ENCODE measurements at places on chromosomes 3 and 15.

DNA sequence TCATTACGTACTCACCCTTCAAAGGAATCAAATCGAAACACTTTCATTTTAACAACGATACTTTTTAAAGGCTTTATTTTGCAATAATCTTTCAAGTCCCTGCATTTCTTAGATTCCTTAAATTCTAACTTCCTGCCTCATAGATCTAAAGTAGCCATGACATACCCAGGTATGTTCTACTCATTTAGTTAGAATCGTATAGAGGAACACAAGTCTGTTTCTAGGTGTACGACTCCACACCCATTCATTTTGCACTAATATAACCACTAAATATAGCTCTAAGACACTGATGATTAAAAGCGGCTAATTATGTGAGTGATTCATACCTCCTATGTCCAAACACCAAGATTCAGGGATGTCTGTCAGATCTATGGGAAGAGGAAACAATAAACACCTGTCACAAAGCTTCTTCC lies 1.3 kb downstream of the ATP13A3 start:
- no peak for DNase-seq

DNA sequence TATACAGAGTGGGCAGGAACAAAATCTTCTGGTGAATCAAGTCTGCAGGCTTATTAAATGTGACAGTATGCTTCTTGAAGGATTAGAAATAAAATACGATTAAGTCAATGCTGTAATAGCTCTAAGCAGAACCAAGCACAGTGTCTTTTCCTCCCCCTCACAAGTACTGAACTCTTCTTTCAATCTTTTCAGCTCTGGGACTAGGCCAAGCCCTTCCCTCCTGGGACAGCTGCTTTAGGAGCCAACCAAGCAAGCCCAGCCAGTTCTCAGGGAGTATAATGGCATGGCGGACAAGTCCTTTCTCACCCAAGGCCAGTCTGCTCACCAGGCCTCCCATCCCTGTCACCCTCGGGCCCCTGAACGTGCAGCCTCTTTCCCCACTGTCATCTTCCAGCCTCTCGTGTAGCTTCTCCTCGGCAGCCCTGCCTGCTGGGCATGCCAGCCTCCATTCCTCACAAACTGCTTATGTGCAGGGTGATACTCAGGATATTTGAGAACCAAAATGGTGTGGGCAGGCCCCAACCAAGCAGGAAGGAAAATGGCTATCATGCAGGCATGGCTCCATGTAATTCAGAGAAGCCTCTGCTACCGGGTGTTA lies 8.4 kb upstream of the PPP1R2 start:
- no peak for DNase-seq

GRCh38 chr3:45966950-45967640 lies 23.8 kb downstream of the CXCR6 start:
- DNase-seq = no peak

GRCh38 chr3:151268267-151269235 lies 9.8 kb downstream of the P2RY14 start:
- DNase-seq = no peak

- DNase-seq = no peak
These were observed 2.5 kb downstream of the MOBP start for GRCh38 chr3:39469945-39470344.

- DNase-seq = no peak
These were observed 200.6 kb downstream of the XXYLT1 start for GRCh38 chr3:195070336-195070735.

- no peak for DNase-seq
These were observed 170.1 kb upstream of the GBE1 start for GRCh38 chr3:81931265-81932251.

DNA sequence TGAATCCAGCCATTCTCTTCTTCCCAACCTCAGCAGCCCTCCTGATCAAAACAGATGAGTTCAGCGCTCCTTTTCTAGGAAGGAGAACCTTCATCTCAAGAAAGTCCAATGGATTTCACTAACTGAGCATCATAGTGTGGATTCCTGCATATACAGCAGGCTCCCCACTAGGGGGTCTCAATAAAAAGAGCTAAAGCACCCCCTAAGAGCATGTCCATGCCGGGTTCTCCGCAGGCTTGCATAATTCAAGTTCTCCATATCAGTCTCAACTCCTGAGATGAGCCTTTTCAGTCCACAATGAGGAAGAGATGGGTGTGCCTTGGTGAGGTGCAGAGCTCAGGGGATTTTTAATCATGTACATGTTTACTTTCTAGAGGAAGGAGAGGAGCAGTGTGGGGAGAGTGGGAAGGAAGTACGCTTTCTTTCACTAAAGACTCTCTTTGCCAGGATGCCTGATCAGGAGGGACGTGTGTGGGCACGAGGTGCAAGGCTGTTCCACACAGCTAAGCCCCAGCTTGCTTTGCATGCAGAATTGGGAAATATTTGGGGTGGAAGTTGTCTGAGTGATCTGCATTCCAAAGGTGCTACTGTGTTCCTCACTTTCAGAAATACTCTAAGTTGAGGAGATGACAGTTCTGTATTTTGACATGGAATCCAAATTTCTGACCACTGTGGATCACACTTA lies 563.5 kb downstream of the OCA2 start:
- DNase-seq = no peak

DNA sequence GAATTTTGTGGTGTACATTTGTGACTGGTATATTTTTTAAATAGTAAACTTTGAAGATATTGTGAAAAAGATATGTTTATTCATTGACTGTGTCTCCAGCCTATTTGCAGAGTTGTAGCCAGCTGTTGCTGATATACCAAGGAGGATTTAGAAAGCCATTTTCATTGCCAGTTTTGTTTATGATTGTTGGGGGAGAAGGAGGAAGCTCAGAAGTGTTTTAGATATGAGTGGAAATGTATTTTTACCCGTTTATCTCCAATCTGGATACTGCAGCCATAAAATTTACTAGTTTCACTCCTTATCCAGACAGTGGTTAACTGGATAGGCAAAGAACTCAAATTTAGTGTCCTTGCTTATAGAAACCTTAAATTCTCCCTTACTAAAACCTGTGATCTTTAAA lies 18.8 kb downstream of the ATP11B start:
- DNase-seq = no peak

DNA sequence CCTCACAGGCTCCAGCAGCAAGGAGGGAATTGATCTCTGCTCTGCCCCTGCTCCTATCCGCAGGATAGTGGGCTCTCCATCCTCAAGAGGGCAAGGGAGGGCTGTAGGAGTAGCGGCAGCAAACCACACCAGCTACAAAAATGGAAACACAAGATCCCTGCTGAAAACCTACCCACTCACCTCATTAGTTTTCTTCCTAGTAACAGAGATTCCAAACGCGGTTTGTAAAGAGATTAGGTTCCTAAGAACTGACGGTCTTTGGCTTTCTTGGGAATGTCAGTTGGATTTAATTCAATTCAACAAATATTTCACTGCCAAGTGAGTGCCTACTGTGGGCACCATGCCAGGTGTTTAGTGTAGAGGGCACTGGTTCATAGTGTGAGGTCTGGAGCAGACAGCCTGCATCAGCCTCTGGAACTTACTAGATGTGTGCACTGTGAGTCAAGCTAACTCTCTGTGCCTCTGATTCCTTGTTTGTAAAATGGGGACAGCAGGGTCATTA lies 84.7 kb downstream of the MRPL46 start:
- no peak for DNase-seq

DNA sequence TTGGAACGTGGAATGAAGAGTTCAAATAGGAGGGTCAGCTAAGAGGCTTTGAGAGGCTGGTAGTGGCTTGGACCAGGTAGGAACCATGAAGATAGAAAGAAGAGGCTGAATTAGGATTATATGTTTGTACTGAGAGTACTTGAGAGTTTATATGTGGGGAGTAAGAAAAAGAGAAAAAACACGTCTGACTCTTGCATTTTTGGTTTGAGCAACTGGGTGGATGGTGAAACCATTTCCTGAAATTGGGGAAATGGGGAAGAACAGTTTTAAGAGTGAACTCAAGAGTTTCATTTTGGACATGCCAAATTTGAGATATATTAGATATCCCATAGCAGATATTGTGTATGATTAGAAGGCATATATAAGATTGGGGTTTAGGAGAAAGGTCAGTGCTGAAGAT lies 92.9 kb upstream of the TNIK start:
- no peak for DNase-seq

GRCh38 chr3:117059067-117059955 lies 349.7 kb downstream of the TUSC7 start:
- peak; percentile 45 for DNase-seq

- DNase-seq = no peak
These were observed 6.3 kb downstream of the TBL1XR1 start for GRCh38 chr3:177190756-177191681.
